Colonic mucosa (tissue), 4 donors: ENCODE measurements at places on chromosomes 16 and 17.

DNA sequence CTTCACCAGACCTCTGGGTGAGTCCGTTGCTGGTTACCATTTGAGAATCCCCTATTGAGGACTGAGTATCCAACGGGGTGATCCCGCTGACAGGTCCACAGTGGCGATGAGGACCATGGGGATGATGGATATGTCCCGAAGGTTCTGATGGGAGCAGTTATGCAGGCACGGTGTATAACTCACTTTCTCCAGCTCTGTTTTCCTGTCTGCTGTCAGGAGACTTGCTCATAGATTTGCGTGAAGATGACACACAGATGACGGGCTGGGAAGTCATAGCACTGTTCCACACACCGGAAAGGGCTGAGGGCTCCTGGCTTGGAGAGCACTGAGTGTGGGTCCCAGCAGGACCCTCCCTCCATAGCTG, 22.2 kb upstream of the ADCY7 start:
- no peaks in the 10 kb centered on the region for H3K36me3 ChIP-seq
- no peak for DNase-seq
- peaks cover 9% of the 10 kb centered on the region for H3K4me1 ChIP-seq
- H3K27me3 ChIP-seq: no peaks in the 10 kb centered on the region
- H3K4me3 ChIP-seq: no peak overlapping the region
- no peak overlapping the region for H3K27ac ChIP-seq

- H3K4me3 ChIP-seq: peak overlapping the region; percentile 81
- H3K4me1 ChIP-seq: peaks cover 12% of the 10 kb centered on the region
- H3K27ac ChIP-seq: no peak overlapping the region
- no peaks in the 10 kb centered on the region for H3K27me3 ChIP-seq
- H3K36me3 ChIP-seq: no peaks in the 10 kb centered on the region
Measured at GRCh38 chr17:74433421-74434121, 1.7 kb downstream of the GPRC5C start.

- H3K36me3 ChIP-seq: no peaks in the 10 kb centered on the region
- no peak overlapping the region for H3K4me3 ChIP-seq
- H3K27me3 ChIP-seq: no peaks in the 10 kb centered on the region
- H3K4me1 ChIP-seq: no peaks in the 10 kb centered on the region
Measured at GRCh38 chr16:22898874-22899348, 84.9 kb downstream of the HS3ST2 start.

DNA sequence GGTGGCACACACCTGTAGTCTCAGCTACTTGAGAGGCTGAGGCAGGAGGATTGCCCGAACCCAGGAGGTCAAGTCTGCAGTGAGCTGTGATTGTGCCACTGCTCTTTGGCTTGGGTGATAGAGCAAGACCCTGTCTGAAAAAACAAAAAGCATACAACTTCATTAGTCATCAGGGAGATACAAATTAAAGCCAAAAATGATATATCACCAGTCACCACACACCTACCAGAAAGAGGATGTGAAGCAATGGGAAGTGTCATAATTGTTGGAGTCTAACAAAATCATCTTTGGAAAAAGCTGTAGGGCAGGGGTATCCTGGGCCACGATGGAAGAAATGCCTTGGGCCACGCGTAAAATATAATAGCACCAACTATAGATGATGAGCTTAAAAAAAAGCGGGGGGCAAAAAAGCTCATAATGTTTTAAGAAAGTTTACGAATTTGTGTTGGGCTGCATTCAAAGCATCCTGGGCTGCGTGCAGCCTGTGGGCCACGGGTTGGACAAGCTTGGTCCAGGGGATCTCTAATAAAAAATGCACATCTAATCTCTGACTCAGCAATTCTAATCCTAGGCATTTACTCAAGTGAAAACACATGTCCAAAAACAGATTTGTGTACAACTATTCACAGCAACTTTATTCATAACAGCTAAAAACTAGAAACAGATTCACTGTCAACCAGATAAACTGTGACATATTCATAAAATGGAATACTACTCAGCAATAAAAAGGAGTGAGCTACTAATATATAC, 65.9 kb downstream of the HIC1 start:
- H3K27ac ChIP-seq: no peak overlapping the region
- DNase-seq: no peak
- no peaks in the 10 kb centered on the region for H3K27me3 ChIP-seq
- no peak overlapping the region for H3K4me3 ChIP-seq
- H3K4me1 ChIP-seq: peaks cover 5% of the 10 kb centered on the region
- no peaks in the 10 kb centered on the region for H3K36me3 ChIP-seq

DNA sequence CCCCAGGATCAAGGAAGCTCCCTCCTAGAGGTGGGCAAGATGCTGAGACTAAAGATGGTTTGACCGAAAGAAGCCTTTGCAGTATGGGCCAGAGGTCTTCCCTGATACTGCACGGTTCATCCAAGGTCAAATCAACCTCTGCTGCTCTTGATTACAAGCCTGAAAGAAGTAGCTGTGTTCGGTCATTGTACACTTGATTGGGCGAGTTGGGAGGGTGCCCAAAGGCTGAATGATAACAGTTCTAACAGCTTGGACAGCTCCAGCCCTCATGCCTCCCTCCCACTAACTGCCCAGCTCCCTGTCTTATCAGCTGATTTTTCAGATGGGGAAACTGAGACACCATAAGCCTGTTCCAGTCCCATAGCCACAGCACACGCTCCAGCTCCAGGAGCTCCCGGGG, 42.8 kb downstream of the ABCC12 start:
- no peaks in the 10 kb centered on the region for H3K4me1 ChIP-seq
- no peak overlapping the region for H3K27ac ChIP-seq
- DNase-seq: no peak

- no peaks in the 10 kb centered on the region for H3K36me3 ChIP-seq
- no peak overlapping the region for H3K4me3 ChIP-seq
- no peak overlapping the region for H3K27ac ChIP-seq
- no peaks in the 10 kb centered on the region for H3K4me1 ChIP-seq
Measured at GRCh38 chr17:58161566-58161965, 5.2 kb upstream of the OR4D2 start.

GRCh38 chr16:48433850-48434530, 48.8 kb upstream of the SIAH1 start:
- H3K27me3 ChIP-seq: no peaks in the 10 kb centered on the region
- no peak for DNase-seq
- no peaks in the 10 kb centered on the region for H3K36me3 ChIP-seq
- no peaks in the 10 kb centered on the region for H3K4me1 ChIP-seq
- no peak overlapping the region for H3K27ac ChIP-seq
- H3K4me3 ChIP-seq: no peak overlapping the region

GRCh38 chr17:6381526-6382465, 53.1 kb downstream of the AIPL1 start:
- no peaks in the 10 kb centered on the region for H3K4me1 ChIP-seq
- H3K27ac ChIP-seq: no peak overlapping the region
- H3K27me3 ChIP-seq: no peaks in the 10 kb centered on the region
- no peak for DNase-seq
- H3K4me3 ChIP-seq: no peak overlapping the region

DNA sequence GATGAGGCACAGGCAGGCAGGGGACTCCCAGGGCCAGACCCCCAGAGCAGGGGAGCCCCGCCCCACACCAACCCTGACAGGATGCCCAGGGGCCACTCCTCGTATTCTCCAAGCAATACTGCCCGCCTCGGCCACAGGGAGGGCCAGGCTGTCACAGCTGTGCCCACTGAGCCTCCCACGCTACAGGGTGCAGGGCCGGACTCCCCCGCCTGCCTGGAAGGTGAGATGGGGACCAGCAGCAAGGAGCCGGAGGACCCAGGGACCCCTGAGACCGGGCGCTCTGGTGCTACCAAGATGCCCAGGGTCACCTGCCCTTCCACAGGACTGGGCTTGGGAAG, 18.8 kb upstream of the ZFPM1 start:
- no peak overlapping the region for H3K27ac ChIP-seq
- no peak for DNase-seq
- H3K36me3 ChIP-seq: no peaks in the 10 kb centered on the region
- H3K27me3 ChIP-seq: peaks cover 17% of the 10 kb centered on the region
- H3K4me1 ChIP-seq: no peaks in the 10 kb centered on the region
- no peak overlapping the region for H3K4me3 ChIP-seq

DNA sequence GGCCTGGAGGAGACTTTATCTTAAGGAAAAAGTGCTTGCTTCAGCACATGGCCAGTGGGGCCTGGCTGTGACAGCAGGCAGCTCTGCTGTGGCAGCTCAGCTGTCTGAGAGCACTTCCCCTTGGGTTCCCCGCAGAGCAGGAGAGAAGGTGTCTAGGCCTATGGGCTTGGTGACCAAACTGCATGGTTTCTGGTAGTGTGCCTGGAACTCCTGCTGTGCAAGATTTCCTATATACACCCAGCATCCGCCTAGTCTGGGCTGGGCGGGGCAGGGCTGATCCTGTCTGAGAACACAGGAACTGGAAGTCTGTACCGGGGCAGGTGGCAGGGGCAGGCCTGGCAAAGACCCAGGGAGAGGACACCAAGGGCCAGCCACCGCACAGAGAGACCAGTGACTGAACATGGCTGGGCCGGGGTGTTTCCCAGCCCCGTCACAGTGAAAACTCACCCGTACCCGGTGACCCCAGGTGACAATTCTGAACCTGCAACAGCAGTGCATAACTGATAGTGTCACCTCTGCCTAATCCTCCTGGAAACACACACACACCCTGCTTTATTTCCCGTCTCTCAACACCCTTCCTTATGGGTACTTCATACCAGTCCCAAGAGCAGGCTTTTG, 39.3 kb downstream of the CHD9 start:
- H3K27ac ChIP-seq: peak overlapping the region; percentile 89
- peak; percentile 92 for DNase-seq
- peaks cover 39% of the 10 kb centered on the region for H3K4me1 ChIP-seq
- no peaks in the 10 kb centered on the region for H3K27me3 ChIP-seq
- no peak overlapping the region for H3K4me3 ChIP-seq
- no peaks in the 10 kb centered on the region for H3K36me3 ChIP-seq

- peak; percentile 25 for DNase-seq
- H3K27ac ChIP-seq: no peak overlapping the region
- H3K36me3 ChIP-seq: no peaks in the 10 kb centered on the region
- peaks cover 5% of the 10 kb centered on the region for H3K4me1 ChIP-seq
Measured at GRCh38 chr16:81008505-81008789, 1.4 kb downstream of the CENPN start.

- no peak overlapping the region for H3K4me3 ChIP-seq
- H3K27me3 ChIP-seq: no peaks in the 10 kb centered on the region
- no peak for DNase-seq
- no peaks in the 10 kb centered on the region for H3K4me1 ChIP-seq
- H3K36me3 ChIP-seq: no peaks in the 10 kb centered on the region
- no peak overlapping the region for H3K27ac ChIP-seq
Measured at GRCh38 chr16:72434159-72434558, 262.2 kb upstream of the PMFBP1 start.

DNA sequence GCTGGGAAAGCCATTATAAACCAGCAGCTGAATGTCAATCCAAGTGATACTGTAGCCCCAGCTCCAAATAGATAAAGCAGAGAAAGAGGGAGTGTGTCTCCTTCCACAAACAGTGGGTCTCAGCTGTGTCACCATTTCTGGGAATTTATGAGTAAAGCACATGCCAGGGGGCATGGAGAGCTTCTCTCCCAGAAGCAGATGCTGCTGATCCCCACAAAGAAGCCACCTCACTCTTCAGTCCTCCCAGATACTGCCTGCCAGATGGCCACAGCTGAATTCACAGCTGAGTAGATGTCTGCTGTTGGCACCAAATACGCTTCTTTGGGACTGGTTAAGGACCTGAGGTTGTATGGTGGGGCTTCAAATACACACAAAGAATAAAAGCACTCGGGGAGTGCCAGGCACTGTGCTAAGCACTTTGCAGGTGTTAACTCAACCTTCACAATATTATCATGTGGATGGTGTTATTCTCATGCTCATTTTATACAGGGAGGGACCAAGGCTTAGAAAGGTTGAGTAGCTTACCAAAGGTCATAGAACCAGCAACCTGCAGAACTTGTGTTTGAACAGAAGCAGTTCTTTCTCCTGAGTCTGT, 298.3 kb downstream of the CDH11 start:
- DNase-seq: no peak
- H3K4me1 ChIP-seq: no peaks in the 10 kb centered on the region
- H3K4me3 ChIP-seq: no peak overlapping the region

- H3K36me3 ChIP-seq: no peaks in the 10 kb centered on the region
- no peaks in the 10 kb centered on the region for H3K27me3 ChIP-seq
- H3K27ac ChIP-seq: no peak overlapping the region
- DNase-seq: no peak
Measured at GRCh38 chr16:77868478-77868877, 80.1 kb downstream of the VAT1L start.

DNA sequence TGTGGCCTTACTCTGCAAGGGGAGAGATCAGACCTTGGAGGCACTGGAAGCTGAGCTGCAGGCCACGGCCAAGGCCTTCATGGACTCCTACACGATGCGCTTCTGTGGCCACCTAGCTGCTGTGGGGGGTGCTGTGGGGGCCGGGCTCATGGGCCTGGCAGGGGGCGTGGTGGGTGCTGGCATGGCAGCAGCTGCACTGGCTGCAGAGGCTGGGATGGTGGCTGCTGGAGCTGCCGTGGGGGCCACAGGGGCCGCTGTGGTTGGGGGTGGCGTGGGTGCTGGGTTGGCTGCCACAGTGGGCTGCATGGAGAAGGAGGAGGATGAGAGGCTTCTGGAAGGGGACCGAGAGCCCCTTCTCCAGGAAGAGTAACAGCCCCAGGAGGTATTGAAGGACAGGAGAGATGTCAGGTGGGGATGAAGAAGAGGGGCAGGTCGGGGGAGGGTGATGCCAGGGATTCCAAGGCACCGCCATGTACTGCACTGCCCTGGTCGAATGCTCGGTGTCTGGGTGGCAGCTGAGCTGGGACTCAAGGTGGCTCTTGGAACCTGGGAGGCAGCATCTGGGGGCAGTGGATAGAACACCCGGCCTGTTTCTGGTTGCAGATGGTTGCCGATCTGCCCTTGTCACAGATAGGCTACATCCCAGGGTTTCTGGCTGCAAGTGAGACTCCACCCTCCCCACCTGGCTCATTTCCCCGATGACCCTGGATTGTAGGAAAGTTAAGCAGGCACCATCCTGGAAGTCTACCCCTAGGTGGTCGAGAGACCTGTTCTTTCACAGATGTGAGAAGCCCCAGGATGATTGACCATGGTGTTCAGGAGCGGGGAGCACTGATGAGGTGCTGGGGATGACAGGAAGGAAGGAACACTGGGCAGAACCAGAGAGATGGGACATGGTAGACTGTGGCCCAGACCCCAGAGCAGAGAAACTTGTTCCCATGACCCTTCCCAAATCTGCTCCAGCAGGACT, 5.1 kb downstream of the RNF112 start:
- no peaks in the 10 kb centered on the region for H3K36me3 ChIP-seq
- no peaks in the 10 kb centered on the region for H3K4me1 ChIP-seq
- DNase-seq: no peak
- H3K27ac ChIP-seq: no peak overlapping the region
- H3K27me3 ChIP-seq: no peaks in the 10 kb centered on the region

DNA sequence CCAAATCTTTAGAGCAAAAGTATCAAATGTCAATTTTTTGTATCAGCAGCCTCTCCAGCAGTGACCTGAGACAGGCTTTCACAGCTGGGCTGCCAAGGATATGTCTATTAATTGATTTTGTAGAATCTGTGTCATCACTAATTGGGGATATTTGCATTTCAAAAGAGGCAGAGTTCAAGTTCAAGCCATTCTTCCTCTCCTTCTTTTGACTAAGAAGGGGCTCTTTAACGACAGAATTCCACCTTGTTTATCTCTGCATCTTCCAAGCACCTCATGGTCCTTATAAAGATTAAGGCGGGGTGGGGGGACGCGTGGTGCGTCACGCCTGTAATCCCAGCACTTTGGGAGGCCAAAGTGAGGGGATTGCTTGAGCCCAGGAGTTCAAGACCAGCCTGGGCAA, 15.2 kb upstream of the BHLHA9 start:
- no peak overlapping the region for H3K4me3 ChIP-seq
- H3K27me3 ChIP-seq: peaks cover 2% of the 10 kb centered on the region
- H3K4me1 ChIP-seq: peaks cover 3% of the 10 kb centered on the region
- no peak overlapping the region for H3K27ac ChIP-seq

- no peak overlapping the region for H3K4me3 ChIP-seq
- no peaks in the 10 kb centered on the region for H3K27me3 ChIP-seq
- DNase-seq: no peak
- no peaks in the 10 kb centered on the region for H3K4me1 ChIP-seq
- no peak overlapping the region for H3K27ac ChIP-seq
Measured at GRCh38 chr17:68870161-68870826, 84.9 kb downstream of the ABCA8 start.
